Activated CD8-positive, alpha-beta T cell treated with anti-CD3 and anti-CD28 coated beads for 36 hours (primary cell): ENCODE measurements at places on chromosomes 12 and 14. TPM values are rescaled to one million over a fixed set of nuclear protein-coding genes. Genes with fewer than 3 reads are reported as not detected.

The SMIM41 gene
- total RNA-seq: not detected

The AP1G2 gene
- total RNA-seq: 146 TPM

The RNASE1 gene
- total RNA-seq: not detected

The KMT2D gene
- total RNA-seq: 62.3 TPM

DNA sequence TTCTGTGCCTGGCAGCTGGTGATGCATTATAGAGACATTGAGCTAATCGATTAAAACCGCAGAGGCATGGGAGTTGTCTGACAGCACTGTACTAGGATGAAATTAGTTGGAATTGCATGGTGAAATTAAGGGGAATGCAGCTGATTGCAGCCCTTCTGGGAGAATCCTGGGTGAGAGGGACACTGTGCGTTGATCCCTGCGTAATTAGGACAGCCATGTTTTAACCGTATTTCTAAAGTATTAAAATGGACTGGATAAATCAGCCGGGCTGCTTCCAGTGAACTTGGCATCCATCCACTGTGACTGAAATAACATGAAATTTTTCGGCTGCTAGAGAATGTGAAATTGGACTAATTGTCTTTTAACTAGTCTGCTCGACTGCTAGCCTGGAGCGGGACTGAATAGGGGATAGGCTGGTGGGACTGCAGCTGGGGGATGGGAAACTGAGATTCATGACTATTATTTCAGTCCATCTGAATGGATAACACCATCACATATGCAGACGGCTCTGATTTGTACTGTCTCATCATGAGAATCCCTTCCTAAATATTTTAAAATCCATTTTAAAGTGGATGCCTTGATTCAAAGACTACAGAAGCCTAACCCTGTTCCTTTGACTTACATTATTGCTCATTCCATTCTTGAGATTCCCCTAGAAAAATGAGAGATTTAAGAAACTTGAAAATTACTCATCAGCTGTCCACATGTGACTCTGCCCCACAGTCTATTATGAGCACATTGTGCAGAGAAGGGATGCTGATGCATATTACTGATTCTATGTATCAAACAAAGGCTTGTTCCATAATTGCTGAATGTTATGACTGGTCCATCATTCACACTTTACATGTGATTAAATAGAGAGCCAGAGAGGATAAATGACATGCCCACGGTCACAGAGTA lies 343.9 kb downstream of the NPAS3 start:
- no peaks in the 10 kb centered on the region for H3K4me1 ChIP-seq
- H3K36me3 ChIP-seq: no peaks in the 10 kb centered on the region
- no peaks in the 10 kb centered on the region for H3K27me3 ChIP-seq
- no peak for DNase-seq
- H3K4me3 ChIP-seq: no peak overlapping the region

DNA sequence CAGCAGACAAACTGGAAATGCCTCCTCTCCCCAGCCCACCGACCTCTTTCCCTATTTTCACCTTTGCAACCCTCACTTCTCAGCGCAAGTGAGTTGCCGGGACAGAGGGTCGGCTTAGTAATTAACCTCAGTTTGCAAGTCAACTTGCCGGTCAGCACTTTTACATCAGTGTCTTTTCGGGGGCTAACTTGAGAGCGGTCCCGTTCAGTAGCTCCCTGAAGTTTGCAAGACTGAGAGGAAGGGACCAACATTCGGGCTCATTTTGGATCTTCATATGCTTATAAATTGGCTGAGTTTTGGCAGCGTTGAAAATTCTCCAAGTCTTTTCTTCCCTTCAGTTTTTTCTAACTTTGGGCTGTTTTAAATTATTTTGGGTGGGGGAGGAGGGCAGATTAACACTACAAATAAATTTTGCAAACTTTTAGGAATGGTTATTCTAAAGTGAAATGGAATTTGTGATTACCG lies 846 bp downstream of the BRMS1L start:
- no peaks in the 10 kb centered on the region for H3K27me3 ChIP-seq
- H3K4me3 ChIP-seq: peak overlapping the region; percentile 80
- DNase-seq: no peak

DNA sequence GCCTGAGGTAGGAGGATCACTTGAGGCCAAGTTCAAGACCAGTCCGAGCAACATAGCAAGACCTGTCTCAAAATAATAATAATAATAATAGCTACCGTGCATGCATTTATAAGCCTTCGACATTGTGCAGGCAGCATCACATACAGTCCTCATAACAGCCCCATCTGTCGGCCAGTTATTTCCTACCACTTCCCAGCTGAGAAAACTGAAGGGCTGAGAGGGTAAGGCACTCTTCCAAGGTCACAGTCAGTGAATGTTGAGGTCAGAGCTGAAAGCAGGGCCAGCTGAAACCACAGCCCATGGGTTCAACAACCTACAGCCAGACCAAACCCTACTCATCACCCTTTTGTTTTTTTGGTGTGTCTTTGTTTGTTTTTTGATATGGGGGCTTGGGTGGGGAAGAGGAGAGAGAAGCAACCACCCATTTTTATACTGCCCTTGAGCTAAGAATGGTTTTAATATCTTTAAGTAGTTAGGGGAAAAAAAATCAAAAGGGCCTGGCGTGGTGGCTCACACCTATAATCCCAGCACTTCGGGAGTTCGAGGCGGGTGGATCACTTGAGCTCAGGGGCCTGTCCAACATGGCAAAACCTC lies 16.8 kb upstream of the ITPK1 start:
- H3K4me1 ChIP-seq: no peaks in the 10 kb centered on the region
- DNase-seq: peak; percentile 57
- no peak overlapping the region for H3K27ac ChIP-seq
- no peaks in the 10 kb centered on the region for H3K36me3 ChIP-seq

GRCh38 chr12:107660861-107661415 lies 24.7 kb upstream of the PWP1 start:
- peaks cover 6% of the 10 kb centered on the region for H3K36me3 ChIP-seq
- H3K27me3 ChIP-seq: no peaks in the 10 kb centered on the region
- no peak overlapping the region for H3K4me3 ChIP-seq
- no peak for DNase-seq
- H3K4me1 ChIP-seq: peaks cover 3% of the 10 kb centered on the region

- no peak for DNase-seq
- no peak overlapping the region for H3K27ac ChIP-seq
- no peaks in the 10 kb centered on the region for H3K27me3 ChIP-seq
- H3K4me3 ChIP-seq: no peak overlapping the region
Measured at GRCh38 chr12:3535431-3535841, 44.4 kb downstream of the PRMT8 start.
